GM04503 (cell line): ENCODE measurements at places on chromosomes 2 and 18.

DNA sequence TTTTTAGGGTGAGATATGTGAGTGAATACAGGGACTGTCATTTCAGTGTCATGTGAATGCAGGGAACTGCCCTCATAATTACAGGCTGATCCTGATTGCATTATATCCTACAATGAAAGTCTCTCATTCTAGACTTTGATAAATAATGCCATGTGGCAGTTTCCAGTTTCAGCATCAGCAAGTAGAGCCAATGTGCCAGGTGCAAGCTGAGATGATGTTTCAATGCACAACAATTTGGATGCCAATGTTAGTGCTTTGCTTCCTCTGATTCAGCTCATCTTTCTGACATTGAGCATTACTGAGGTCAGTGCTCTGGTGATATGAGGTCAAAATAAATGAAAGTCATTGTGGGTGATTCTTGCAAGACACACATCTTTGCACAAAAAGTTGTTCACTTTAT lies 63.7 kb upstream of the TFPI start:
- DNase-seq: no peak

DNA sequence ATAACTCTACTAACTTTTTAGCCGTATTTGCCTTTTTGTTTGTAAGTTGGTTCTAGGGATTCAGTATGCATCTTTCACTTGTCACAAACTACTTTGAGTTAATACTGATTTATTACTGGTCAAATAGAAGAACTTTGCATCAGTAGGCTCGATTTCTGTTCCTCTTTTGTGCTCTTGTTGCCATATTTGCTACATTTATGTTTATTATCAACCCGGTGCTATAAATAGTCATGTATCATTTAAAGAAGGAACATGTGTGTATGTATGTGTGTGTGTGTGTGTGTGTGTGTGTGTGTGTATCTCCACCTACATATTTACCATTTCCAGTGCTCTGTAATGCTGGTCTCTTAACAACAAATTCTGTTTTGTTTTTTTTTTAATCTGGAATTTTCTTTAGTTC lies 79.6 kb upstream of the B3GNT7 start:
- no peak for DNase-seq

- DNase-seq: no peak
These were observed 58.7 kb downstream of the PDCL3 start for GRCh38 chr2:100621371-100621951.

- DNase-seq: no peak
These were observed 552.4 kb upstream of the CDH2 start for GRCh38 chr18:28729321-28729720.

- no peak for DNase-seq
These were observed 751.2 kb upstream of the NRXN1 start for GRCh38 chr2:51782921-51783765.

- DNase-seq: no peak
These were observed 17.1 kb upstream of the VPS4B start for GRCh38 chr18:63439334-63439733.

DNA sequence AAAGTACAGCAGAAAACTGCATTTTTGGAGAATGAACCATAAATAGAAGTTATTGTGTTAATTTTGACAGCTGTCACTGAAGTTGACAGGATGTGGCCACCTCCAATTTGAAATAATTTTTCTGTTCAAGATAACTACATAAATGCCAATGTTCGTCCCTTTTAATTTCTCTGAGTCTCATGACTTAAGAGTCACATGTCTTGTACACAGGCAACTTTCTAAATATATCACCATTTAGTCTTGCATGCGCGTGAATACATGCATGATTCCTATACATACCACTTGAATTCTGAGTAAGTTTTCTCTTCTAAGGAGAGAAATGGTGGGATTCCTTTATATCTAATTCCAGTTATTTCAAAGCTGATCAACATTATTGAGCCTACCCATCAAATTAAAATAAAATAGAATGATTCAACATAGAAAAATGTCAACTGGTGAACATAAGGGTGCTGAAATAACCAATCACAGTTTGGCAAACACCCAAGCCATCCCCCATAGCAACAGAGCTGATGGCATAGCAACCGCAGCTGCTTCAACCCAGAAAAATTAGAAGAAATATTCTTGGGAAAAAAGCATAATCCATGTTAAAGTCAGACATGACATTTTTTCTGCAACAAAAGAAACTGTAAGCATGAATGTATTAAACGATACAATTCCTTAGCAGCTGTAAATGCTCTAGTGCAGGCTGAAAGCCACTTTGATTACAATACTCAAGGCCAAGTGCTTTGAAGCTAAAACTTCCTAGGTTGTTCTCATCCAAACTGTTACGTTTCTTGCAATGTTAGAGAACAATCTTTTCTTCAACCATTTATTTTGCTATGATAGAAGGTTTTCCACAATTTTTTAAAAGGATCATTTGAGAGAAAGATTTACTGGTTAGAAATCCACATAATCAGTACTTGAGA lies 282.7 kb downstream of the DLGAP1 start:
- DNase-seq: no peak

DNA sequence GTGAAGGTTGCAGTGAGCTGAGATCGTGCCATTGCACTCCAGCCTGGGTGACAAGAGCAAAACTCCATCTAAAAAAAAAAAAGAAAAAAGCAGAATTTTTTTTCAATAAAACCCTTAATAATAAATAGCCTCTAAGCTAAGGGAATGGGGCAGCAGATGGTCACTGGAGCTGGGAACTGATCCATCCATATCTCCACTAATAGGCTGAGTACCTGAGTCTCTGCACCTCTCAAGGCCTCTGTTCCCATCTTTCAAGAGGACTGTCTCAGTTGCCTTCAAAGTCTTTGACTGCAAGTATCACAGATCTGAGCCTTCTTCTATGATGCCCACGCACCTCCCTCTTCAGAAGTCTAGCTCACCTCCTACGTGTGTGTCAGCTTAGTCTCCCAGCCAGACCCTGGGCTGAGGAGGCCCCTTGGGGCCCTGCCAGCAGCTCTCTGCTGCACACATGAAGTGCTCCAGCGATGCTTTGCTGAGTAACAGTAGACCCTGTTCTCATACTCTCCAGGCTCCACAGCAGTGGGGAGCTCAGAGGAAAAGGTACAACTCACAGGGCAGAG lies 32.9 kb downstream of the ST8SIA5 start:
- no peak for DNase-seq

GRCh38 chr2:237434866-237435311 lies 20.9 kb upstream of the COL6A3 start:
- DNase-seq: no peak
